ENCODE measurements at places on chromosomes 7 and 10. TPM values are rescaled to one million over a fixed set of nuclear protein-coding genes. Genes with fewer than 3 reads are reported as not detected.
A peak's percentile ranks its signal among the peaks of the same experiment; 100 is the strongest.

GRID2IP gene
- total RNA-seq: not detected

ENKUR gene
- not detected for total RNA-seq

TAS2R41 gene
- not detected for total RNA-seq

TCF7L2 gene
- 6.2 TPM for total RNA-seq

PCDH15 gene
- total RNA-seq: not detected

MMD2 gene
- total RNA-seq: not detected

INMT gene
- not detected for total RNA-seq

C7orf33 gene
- total RNA-seq: not detected

DNA sequence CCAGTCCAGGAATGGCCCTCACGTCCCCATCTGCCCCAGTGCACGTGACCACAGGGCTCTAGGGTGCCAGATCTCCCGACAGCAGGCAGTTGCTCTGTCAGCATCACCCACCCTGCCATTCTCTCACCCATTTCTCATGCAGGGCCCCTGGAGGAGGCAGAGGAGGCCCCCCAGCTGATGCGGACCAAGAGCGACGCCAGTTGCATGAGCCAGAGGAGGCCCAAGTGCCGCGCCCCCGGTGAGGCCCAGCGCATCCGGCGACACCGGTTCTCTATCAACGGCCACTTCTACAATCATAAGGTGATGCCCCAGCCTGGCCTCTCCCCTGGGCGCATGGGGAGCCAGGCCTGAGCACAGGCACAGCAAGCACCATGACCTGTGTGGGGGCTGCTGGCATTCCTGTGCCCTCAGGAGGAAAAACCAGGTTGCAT lies 6.1 kb upstream of the DEPP1 start:
- DNase-seq: no peak

- DNase-seq: no peak
These were observed 115.0 kb downstream of the FZD1 start for GRCh38 chr7:91379236-91379635.

DNA sequence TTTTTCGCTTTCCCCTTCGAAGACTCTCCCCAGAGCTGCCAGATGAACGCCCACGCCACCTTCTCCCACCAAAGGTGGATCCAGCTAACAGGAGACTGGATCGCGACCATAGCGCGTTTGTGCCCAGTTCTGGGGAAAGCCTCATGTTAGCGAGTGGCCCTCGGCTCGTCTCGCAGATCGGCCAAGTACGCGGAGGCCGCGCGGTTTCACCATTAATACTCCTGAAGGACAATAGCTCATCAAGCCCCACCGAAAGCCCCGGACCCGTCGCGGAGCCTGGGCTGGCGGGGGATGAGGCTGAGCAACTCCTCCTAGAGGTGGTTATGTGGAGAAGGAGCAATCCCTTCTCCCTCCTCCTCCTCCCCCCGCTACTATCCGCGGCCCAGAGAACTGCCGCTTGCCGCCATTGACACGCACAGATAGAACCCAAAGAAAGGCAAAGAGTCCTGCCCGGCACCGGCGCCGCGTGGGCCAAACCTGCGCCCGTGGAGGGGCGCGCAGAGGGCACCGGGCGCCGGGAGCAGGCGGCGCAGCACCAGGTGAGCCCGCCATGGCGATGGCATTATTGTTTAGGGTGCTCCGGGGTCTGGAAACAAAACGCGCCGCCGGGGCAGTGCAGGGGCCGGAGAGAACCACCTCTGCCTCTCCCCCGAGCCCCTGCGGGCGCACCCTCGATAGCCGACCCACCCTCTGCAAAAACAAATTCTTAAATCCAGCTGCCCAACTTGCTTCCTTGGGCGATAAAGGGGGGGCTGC lies at the start of gene MACROH2A2:
Gene MACROH2A2, plus strand, starts transcription at position 385 of the 756 bp plus-strand sequence. CDS start 22,813 bp downstream, outside the sequence.
- peak; percentile 74 for DNase-seq

- no peak for DNase-seq
These were observed 975.7 kb upstream of the MBL2 start for GRCh38 chr10:53748319-53748718.

GRCh38 chr10:23065181-23065948 lies 30.0 kb upstream of the MSRB2 start:
- DNase-seq: peak; percentile 89

- DNase-seq: no peak
These were observed 621 bp upstream of the CAV1 start for GRCh38 chr7:116524221-116524608.

GRCh38 chr7:50467817-50468610 lies 17.9 kb upstream of the FIGNL1 start:
- DNase-seq: peak; percentile 83

- no peak for DNase-seq
These were observed 509.3 kb upstream of the KLF6 start for GRCh38 chr10:4294271-4294670.

DNA sequence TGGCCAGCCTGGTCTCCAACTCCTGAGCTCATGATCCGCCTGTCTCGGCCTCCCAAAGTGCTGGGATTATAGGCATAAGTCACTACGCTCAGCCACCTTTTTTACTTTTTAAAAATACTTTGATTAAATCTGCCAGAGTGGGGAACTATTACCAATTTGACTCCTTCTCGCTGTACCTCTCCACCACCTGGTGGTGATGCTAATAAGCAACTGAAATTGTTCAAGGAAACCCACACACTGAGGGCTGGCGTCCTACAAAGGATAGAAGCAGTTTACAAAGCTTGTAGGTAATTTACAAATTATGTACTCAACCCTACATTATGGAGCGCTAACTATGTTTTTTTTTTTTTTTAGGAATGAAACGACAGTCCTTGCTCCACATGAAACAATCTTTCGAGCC lies 111.1 kb downstream of the CPED1 start:
- DNase-seq: no peak

- DNase-seq: no peak
These were observed 63.2 kb downstream of the CCNY start for GRCh38 chr10:35399414-35400009.

DNA sequence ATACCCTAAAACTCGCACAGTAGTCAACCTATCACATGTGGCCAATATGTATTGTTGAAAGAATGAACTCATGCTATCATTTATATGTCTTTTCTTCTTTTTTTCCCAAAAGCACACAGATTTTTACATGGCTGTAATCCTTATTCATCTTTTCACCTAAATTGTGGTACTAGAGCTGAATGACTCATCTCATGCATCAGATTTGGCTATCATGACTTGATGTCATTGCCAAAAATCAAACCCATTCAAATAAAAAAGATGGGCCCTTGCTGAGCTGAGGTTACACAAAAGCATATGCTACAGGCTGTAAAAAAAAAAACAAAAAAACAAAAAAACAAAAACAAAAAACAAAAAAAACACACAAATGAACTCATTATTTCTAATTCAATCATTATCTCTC lies 3.3 kb upstream of the LMOD2 start:
- DNase-seq: no peak

- no peak for DNase-seq
These were observed 319 bp upstream of the MMD2 start for GRCh38 chr7:4959306-4959705.

DNA sequence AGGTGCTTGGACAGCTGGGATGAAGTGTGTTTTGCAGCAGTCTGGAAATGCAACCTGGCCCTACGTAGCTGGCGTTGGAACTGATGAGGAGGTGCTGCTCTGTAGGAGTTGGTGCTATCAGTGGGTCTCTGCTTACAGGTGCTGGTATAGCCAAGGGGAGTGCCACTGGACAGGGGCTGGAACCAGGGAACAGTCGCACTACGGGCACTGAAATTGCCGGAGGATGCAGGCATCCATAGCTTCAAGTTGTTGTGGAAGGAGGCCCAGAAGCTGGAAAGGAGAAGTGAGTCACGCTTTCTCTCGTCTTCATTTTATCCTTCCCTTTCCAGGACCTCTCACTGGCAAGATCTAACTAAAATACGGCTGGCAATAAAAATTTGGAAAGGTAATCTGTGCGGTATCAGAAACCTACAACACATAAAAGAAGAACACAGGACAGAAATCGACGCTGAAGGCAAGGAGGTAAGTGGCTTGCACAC lies 25.8 kb downstream of the MACC1 start:
- DNase-seq: no peak

DNA sequence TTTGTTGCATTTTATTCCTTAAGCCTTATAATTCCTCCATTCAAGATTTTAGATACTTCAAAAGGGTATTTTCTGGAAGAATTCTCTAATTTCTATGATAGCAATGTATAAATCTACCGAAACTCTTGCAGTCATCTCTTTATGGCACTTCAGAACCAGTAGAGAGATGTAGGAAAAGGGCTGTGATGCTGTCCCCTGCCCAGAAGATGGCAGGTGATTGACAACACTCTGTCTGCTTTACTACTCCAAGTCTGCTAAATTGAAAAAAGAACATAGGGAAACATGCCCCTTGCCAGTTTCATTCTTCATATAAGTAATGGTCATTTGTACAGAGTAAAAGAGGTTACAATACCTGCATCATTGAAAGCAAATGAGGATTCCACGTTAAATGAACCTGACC lies 5.1 kb downstream of the TCTN3 start:
- DNase-seq: no peak

DNA sequence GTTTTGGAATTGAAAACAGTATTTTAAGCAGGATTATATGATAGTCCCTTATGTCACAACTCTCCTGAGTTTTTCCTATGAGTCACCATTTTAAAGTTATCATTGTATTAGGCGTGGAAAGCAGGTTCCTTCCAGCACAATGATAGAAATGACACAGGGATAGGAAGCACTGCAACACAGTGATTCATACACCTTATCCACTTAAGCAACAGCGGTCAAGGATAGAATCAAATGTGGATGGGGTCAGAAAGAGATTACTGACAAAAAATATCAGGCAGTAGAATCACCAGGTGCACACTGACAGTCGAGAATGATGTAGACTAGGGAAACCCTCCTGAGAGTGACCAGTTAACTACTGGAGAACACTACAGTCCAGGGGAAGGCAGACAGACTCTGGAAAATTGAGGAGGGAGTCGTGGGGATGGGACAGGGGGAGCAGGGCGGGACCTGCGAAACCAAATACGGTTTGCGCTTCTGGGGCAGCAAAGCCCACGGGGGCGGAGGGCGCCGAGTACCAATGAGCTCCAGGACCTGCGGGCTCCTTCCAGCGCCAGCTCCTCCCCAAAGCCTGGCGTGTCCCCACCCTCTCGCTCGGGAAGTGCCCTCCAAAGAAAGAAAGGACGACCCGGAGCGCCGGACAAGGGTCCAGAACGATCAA lies 479 bp downstream of the PNPLA8 start:
- peak; percentile 87 for DNase-seq

DNA sequence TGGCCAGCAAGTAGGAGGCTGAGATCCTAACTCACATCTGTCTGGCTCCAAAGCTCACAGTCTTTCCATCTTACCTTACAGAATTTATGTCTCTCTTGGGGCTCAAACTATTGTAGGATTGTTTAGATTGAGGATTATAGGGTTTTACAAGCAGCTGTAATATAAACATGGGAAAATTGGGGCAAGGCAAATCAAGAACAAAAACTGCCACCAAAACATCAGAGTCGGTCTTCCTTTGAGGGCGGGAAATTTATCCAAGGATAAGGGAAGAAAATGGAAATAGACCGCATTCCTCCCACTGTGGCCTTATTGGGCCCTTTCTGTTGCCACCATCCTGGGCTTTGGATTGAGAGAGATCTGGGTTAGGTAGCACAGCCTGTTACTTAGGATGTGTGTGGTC lies 22.5 kb downstream of the RBM20 start:
- DNase-seq: no peak

Data from GM23248 (cell line).